ENCODE measurements at places on chromosomes 12 and 14. TPM values are rescaled to one million over a fixed set of nuclear protein-coding genes. Genes with fewer than 3 reads are reported as not detected.

GRCh38 chr12:98639491-98639890 is 5.1 kb downstream of the IKBIP start:
- H3K4me3 ChIP-seq: no peak overlapping the region
- DNase-seq: no peak
- H3K27me3 ChIP-seq: no peaks in the 10 kb centered on the region
- H3K36me3 ChIP-seq: no peaks in the 10 kb centered on the region
- no peaks in the 10 kb centered on the region for H3K4me1 ChIP-seq

DNA sequence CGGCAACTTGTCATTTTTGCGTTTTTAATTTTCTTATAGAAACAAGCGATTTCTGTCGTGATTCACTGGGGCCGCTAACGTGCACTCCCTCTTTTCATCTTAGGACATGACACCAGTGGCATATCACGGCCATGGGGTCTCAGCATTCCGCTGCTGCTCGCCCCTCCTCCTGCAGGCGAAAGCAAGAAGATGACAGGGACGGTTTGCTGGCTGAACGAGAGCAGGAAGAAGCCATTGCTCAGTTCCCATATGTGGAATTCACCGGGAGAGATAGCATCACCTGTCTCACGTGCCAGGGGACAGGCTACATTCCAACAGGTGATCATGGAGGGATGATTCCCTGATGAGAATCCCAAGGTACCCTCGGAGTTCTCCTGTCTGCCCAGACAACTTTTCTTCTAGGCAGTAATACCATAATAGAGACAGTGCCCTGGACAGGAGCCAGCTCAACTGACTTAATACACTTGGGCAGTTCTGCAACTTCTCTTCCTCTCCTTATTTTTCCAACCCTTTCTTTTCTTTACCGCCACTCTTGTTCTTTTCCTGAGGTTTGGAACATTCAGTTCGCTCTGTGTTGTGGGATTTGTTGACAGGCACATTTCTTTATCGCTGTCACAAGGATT is 821 bp downstream of the TMEM106C start:
- H3K27ac ChIP-seq: peak overlapping the region; percentile 73
- H3K36me3 ChIP-seq: no peaks in the 10 kb centered on the region
- no peaks in the 10 kb centered on the region for H3K27me3 ChIP-seq
- DNase-seq: no peak
- H3K4me1 ChIP-seq: peaks cover 11% of the 10 kb centered on the region
- H3K4me3 ChIP-seq: peak overlapping the region; percentile 94

The SDR9C7 gene
- total RNA-seq: 0.27 TPM

- no peaks in the 10 kb centered on the region for H3K4me1 ChIP-seq
- H3K27ac ChIP-seq: no peak overlapping the region
- no peaks in the 10 kb centered on the region for H3K36me3 ChIP-seq
- DNase-seq: no peak
- no peaks in the 10 kb centered on the region for H3K27me3 ChIP-seq
These were observed 37.8 kb downstream of the SLCO1A2 start for GRCh38 chr12:21296751-21297406.

DNA sequence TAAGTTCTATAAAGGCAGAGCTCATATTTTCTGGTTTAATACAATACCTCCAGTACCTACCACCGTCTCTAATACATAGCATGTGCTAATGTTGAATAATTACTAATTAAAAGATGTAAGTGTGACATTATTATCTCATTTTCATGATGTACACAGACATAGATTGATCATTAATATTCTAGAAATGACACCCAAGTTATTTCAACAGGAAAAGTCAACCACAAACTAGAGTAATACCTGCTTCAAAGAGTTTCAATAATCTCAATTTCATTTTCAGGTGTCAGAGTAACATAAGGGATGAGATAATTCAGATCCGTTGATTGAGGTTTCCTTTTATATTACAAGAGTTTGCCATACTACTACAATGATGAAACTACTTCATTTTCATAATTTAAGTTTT is 388.9 kb downstream of the SOX5 start:
- H3K36me3 ChIP-seq: no peaks in the 10 kb centered on the region
- DNase-seq: no peak
- no peaks in the 10 kb centered on the region for H3K4me1 ChIP-seq
- no peaks in the 10 kb centered on the region for H3K27me3 ChIP-seq
- no peak overlapping the region for H3K27ac ChIP-seq
- H3K4me3 ChIP-seq: no peak overlapping the region

The CD69 gene
- total RNA-seq: 0.72 TPM

DNA sequence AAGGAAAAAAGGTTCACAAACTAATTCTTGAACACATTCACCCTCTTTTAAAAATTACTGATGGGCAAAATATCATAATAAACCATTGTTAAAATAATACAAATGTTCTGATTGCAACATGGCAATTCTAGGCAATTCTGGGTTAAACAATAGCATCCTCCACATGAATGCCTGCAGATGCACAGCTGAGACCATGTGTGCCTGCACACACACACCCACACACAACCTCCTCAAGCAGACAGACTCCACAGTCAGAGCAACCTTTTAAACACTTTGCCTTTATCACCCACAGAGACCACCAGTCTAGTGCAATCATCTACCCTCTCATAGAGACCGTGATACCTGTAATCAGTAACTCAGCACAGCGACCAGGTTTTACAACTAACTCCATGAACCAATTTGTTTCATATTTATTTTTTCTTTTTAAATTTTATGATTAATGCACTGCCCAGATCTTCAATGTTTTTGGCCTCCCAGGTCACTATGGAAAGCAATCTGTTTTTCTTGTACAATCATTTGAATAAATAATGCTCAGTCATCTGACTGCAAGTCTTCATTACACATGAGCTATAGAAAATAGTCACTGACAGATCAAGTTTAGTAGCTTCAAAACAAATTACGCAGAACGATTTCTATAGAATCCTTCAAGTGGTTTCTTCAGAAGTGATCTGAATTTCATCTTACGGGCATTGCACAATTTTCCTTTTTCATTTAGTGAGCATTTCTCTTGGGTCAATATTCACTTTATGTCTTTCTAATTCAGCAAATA is 105.8 kb downstream of the PRKD1 start:
- H3K4me3 ChIP-seq: no peak overlapping the region
- no peaks in the 10 kb centered on the region for H3K27me3 ChIP-seq
- no peak overlapping the region for H3K27ac ChIP-seq
- H3K36me3 ChIP-seq: no peaks in the 10 kb centered on the region
- H3K4me1 ChIP-seq: peaks cover 6% of the 10 kb centered on the region

DNA sequence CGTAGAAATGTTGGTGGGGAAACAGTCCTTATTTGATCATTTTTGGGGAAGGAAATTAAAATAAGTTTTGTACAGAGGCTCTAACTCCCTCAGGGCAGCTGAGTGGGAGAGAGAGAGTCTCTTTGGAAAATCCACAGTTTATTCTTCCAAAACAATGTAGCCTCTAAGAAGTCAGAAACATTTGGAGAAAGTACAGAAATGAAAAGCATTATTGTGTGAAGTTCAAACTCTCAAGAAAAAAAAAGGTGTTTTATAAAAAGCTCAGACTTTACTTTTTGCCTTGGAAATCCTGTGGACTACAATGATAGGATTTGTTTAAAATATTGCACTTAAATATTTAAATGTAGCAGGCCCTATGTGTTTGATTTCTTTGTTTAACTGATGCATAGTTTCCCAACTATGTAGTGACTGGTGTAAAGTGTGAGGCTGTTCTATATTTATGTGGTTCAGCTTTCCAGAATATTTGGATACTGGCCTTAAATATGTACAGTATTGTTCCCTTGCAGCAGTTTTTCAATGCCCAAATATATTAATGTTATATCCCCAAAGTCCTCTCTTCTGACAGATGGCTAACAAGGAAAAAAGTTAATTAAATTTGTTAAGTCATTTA is 82.0 kb upstream of the OTOGL start:
- H3K4me1 ChIP-seq: no peaks in the 10 kb centered on the region
- no peaks in the 10 kb centered on the region for H3K27me3 ChIP-seq
- no peaks in the 10 kb centered on the region for H3K36me3 ChIP-seq
- H3K4me3 ChIP-seq: no peak overlapping the region
- no peak for DNase-seq

DNA sequence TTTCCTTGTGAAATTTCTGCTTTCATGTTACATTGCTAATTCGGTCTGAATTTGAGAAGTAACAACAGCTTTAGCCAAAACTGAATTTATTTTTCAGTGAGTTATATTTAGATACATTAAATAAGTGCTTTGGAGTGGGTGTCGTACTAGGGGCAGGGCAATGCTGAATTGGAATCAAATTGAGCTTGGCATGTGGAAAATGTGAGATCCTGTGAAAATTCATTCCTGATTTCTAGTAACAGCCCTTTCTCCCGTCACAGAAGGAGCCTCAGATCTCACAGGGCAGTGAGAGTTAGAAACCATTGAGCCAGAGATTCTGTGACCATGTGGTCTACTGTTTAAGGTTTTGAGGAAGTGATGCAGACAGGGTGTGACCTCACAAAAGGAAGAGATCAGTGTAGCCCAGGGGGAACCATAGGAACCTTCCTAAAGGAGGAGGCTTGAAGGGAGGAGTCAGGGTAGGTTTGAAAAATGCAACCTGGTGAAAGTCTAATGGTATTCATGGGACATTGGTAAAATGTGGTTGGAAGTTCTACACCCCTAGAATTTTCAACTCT is 1136.8 kb downstream of the AACS start:
- no peak overlapping the region for H3K27ac ChIP-seq
- H3K4me1 ChIP-seq: no peaks in the 10 kb centered on the region
- no peak overlapping the region for H3K4me3 ChIP-seq
- H3K27me3 ChIP-seq: no peaks in the 10 kb centered on the region

- DNase-seq: no peak
- H3K27me3 ChIP-seq: no peaks in the 10 kb centered on the region
- no peak overlapping the region for H3K27ac ChIP-seq
- no peaks in the 10 kb centered on the region for H3K36me3 ChIP-seq
- no peaks in the 10 kb centered on the region for H3K4me1 ChIP-seq
These were observed 73.2 kb downstream of the MYRFL start for GRCh38 chr12:69898236-69898635.

- no peaks in the 10 kb centered on the region for H3K27me3 ChIP-seq
- no peaks in the 10 kb centered on the region for H3K4me1 ChIP-seq
- no peak overlapping the region for H3K4me3 ChIP-seq
- no peaks in the 10 kb centered on the region for H3K36me3 ChIP-seq
These were observed 694.5 kb downstream of the VRK1 start for GRCh38 chr14:97491697-97492096.
